ENCODE measurements at places on chromosomes 11 and 22.

DNA sequence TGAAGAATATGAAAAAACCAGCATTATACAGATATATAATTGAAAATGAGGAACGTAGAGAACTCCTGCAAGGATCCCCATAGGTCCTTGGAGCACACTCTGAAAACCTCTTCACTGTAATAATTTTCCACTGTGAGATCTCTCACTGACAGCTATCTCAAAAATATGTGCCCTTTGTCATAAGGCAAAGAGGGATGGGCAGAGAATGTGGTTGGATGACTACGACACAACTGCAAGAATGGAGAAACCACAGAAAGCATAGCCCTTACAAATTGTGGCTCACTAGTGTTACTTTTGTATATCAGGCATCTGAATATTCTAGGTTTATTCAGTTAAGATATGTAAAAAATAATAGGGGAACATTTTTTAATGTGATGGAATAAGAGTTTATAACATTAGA lies 7.9 kb upstream of the CTSC start:
- no peak for DNase-seq

- DNase-seq: peak; percentile 57
Observed at GRCh38 chr22:45976254-45977002, 534 bp downstream of the WNT7B start.

GRCh38 chr11:78825591-78826020 lies 250.9 kb upstream of the NARS2 start:
- DNase-seq: peak; percentile 73

DNA sequence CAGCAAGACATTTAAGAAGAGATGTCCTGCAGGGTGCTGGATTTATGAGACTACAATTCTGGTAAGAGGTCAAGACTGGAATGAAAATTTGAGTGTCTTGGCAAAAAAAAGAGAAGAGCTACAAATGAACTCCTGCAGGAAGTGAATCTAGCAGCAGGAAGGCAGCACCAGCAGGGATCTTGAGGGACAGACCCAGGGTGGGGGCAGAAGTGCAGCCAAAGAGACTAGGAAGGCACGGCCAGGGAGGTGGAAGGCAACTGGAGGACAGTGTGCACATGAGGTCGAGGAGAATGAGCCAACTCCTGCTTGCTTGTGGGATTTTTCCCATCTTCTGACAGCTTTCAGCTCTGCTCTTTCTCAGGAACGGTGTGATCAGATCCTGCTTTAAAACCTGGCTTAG lies 263.2 kb downstream of the BUD13 start:
- DNase-seq: no peak

- DNase-seq: no peak
Observed at GRCh38 chr22:38284042-38284402, 11.2 kb upstream of the TMEM184B start.

- DNase-seq: peak; percentile 33
Observed at GRCh38 chr11:120061036-120061760, 76.7 kb downstream of the TRIM29 start.

DNA sequence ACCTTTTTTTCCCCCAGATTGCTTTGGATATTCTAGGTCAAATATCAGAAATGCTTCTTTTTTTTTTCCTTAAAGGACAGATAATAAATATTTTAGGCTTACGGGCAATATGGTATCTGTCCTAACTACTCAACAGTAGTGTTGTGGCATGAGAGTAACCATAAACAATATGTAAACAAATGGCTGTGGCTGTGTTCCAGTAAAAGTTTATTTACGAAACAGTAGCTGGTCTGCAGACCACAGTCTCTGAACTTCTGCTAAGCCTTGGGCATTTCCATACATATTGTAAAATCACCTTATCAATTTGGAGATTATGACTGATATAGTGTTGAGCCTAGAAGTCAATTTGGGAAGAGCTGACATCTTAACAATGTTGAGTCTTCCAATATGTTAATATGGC lies 139.0 kb upstream of the PITPNB start:
- no peak for DNase-seq

DNA sequence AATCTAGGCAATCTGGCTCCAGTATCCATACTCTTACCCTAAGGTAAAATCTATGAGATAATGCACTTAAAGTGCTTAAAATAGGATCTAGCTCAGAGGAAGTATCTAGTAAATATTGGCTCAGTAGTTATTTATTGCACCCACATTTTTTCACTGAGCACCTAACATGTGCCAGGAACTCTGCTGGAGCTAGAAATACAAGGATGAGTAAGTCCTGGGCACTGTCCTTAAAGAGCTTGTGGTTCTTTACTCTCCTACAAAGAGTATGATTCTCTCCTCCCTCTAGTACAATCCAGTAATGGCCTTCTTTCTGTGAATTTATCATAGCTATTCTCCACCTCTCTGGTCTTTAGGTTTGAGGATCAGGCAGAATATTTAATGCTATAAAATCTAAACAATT lies 59.2 kb downstream of the DEUP1 start:
- no peak for DNase-seq

- peak; percentile 94 for DNase-seq
Observed at GRCh38 chr11:124920870-124921609, 2.0 kb downstream of the HEPN1 start.

Measured in eye (tissue), 1 donor.